Osteocyte (in vitro differentiated cells): ENCODE measurements at places on chromosomes 2 and 18. TPM values are rescaled to one million over a fixed set of nuclear protein-coding genes. Genes with fewer than 3 reads are reported as not detected.

GRCh38 chr18:28175930-28176697 lies 816 bp downstream of the CDH2 start:
- H3K4me1 ChIP-seq: peaks cover 35% of the 10 kb centered on the region
- peak overlapping the region; percentile 95 for H3K4me3 ChIP-seq
- no peak for DNase-seq
- no peaks in the 10 kb centered on the region for H3K36me3 ChIP-seq
- H3K27me3 ChIP-seq: no peaks in the 10 kb centered on the region
- H3K27ac ChIP-seq: peak overlapping the region; percentile 85

DNA sequence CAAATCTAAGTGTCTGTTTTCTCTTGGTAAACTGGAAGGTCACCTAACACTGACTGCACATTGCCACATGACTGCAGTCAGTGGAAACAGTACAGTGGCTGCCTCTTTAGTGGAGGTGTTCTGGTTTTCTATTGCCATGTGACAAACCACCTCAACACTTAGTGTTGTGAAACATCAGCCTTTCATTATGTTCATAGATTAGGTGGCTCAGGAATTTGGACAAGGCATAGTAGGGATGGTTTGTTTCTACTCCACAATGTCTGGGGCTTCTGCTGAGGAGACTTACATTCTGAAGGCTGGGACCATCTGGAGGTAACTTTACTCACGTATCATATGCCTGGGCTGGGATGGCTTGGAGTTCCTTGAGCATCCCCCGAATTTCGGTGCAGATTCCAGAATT lies 26.5 kb downstream of the CCDC85A start:
- no peak overlapping the region for H3K4me3 ChIP-seq
- peaks cover 1% of the 10 kb centered on the region for H3K4me1 ChIP-seq
- H3K36me3 ChIP-seq: no peaks in the 10 kb centered on the region
- no peak for DNase-seq
- no peak overlapping the region for H3K27ac ChIP-seq
- H3K27me3 ChIP-seq: no peaks in the 10 kb centered on the region

GRCh38 chr2:54668711-54669110 lies 54.8 kb upstream of the EML6 start:
- H3K27me3 ChIP-seq: no peaks in the 10 kb centered on the region
- peaks cover 39% of the 10 kb centered on the region for H3K4me1 ChIP-seq
- H3K27ac ChIP-seq: no peak overlapping the region
- H3K36me3 ChIP-seq: peaks cover 59% of the 10 kb centered on the region

DNA sequence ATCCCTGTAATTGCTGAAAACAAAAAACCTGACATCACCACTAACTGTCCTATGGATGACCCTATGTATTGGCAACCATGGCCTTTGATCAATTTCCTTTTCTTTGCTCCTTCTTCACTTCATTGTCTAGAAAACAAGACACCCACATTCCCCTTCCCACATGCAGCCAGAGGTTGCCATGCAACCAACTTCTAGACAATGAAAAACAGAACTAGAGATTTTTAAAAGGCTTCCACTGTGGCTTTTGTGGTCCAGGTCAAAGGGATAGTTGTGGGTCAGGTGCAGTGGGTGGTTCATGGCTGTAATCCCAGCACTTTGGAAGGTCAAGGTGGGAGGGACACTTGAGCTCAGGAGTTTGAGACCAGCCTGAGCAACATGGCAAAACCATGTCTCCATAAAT lies 139.3 kb upstream of the DOK6 start:
- no peak overlapping the region for H3K27ac ChIP-seq
- no peak for DNase-seq
- H3K27me3 ChIP-seq: no peaks in the 10 kb centered on the region
- H3K36me3 ChIP-seq: no peaks in the 10 kb centered on the region
- H3K4me1 ChIP-seq: no peaks in the 10 kb centered on the region

ZNF532 gene
- 92.7 and 97.8 TPM in 2 replicates for total RNA-seq

DNA sequence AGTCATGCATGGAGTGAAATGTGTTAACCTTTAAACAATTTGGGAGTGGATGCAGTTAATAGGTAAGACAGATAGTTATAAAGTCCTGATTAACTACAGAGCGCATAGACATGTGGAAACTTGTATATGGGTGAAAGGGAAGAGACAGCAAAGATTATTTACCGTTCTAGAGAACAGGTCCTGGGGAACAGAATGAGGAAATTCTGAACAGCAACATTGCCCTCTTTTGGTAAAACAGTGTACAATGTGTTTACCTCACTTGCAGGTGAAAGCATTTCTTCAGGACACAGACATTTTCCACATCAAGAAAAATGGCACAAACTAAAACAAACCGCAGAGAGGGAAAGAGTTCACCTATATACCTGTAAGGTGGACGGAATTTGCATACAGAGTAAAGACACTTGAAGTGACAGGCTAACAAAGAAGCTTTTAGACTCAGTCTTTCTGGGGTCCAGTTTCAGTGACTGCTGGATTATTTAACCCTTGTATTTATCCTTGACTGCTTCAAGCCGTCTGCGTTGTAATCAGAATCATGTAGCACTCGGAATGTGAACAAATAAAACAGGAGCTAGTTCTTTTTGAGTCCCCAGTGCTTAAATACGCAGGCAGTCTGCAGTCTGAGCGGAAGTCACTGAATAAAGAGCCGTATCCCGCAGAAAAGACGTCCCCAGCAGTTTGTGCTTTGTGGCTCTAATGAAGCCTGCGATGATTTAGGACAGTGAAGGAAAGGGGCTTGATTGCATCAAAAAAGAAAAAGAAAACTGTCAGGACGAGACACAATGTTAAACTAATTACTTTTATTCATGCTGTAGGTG lies 364.8 kb upstream of the GALNT5 start:
- H3K36me3 ChIP-seq: no peaks in the 10 kb centered on the region
- no peak for DNase-seq
- peaks cover 11% of the 10 kb centered on the region for H3K4me1 ChIP-seq
- no peak overlapping the region for H3K27ac ChIP-seq

GRCh38 chr18:56199580-56200330 lies 438.6 kb downstream of the TXNL1 start:
- no peak overlapping the region for H3K4me3 ChIP-seq
- peaks cover 40% of the 10 kb centered on the region for H3K4me1 ChIP-seq
- H3K36me3 ChIP-seq: no peaks in the 10 kb centered on the region
- H3K27ac ChIP-seq: peak overlapping the region; percentile 78

GRCh38 chr18:864872-865273 lies 39.8 kb upstream of the ADCYAP1 start:
- no peak overlapping the region for H3K4me3 ChIP-seq
- no peaks in the 10 kb centered on the region for H3K36me3 ChIP-seq
- peaks cover 2% of the 10 kb centered on the region for H3K4me1 ChIP-seq
- DNase-seq: no peak
- H3K27ac ChIP-seq: no peak overlapping the region

DNA sequence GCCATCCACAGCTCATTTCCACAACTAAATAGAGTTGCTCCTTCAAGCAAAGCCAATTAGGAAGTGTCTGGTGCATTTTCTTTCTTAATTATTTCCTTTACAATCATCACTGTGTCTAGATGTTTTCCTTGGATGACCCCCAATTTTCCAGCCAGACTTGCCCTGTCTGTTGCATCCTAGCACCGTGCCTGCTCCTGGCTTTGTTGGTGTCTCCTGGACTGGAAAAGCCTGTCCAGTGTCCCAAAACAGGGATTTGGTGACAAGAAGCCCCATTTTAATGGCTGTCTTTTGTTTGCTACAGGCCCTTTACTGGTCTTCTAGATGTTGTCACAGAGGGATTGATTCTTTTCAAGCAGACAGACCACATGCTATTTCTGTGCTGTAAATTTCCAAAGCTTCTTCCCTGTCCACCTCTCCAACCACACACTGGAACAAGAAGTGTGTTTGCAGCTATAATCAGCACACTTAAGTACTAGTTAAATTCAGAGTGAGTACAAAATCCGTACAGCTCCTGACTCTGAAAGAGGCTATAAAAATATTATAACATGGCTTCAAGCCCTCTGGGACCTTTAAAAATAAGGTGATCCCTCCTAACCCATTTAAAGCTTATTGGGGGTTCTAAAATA lies 38.4 kb downstream of the RNF144A start:
- H3K36me3 ChIP-seq: no peaks in the 10 kb centered on the region
- H3K4me1 ChIP-seq: peaks cover 50% of the 10 kb centered on the region
- no peak overlapping the region for H3K4me3 ChIP-seq

DNA sequence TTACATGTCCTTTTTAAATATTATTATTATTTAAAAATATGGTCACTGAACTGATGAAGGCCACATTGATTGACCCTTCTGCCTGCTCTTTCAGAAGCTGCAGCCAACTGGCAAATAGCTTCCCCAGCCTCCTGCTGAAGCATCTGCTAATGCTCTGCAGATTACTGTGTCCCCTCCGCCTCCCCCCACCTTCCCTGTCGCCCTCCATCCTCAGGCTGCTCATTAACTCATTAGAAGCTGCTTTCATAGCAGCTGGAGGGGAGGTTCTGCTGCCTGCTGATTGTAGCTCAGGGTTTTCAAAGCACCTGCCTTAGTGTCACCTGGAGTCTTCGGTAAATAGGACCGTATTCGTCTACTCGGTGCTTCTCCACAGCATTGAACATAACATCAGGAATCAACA lies 24.8 kb upstream of the LMAN1 start:
- H3K4me1 ChIP-seq: peaks cover 11% of the 10 kb centered on the region
- H3K27ac ChIP-seq: no peak overlapping the region
- no peaks in the 10 kb centered on the region for H3K27me3 ChIP-seq
- H3K4me3 ChIP-seq: no peak overlapping the region
- H3K36me3 ChIP-seq: no peaks in the 10 kb centered on the region

- no peaks in the 10 kb centered on the region for H3K4me1 ChIP-seq
- no peaks in the 10 kb centered on the region for H3K27me3 ChIP-seq
- DNase-seq: no peak
These were observed 310.5 kb downstream of the SATB2 start for GRCh38 chr2:199147216-199147615.

GRCh38 chr2:24570225-24570624 lies 79.2 kb downstream of the NCOA1 start:
- no peak for DNase-seq
- H3K27me3 ChIP-seq: no peaks in the 10 kb centered on the region
- H3K27ac ChIP-seq: no peak overlapping the region
- H3K4me3 ChIP-seq: no peak overlapping the region
- no peaks in the 10 kb centered on the region for H3K4me1 ChIP-seq

DNA sequence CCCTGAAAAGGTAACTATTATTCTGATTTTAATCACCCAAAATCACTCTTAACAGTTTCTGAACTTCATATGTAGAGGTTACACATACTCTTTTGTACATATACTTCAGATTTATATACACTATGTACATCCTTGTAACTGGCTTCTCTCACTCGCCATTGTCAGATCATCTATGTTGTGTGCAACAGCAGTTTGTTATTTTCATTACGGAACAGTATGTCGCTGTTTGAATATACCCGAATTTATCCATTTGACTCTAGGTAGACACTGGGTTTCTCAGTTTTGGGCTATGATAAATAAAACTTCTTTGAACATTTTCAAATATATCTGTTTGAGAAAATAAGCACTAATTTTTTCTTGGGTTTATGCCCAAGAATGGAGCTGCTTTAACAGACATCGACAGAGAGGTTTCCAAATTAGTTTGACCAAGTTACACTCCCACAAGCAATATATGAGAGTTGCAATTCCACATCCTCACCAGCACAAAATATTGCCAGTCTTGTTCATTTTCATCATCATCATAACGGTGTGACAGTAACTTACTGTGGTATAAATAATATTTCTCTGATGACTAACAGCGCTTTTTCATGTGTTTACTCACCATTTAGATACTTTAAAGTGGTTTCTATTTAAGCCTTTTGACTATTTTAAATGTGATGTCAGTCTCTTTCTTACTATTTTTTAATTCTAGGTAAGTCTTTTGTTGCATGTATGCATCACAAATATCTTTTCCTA lies 80.9 kb downstream of the SMC6 start:
- DNase-seq: no peak
- no peak overlapping the region for H3K27ac ChIP-seq
- no peaks in the 10 kb centered on the region for H3K27me3 ChIP-seq
- H3K36me3 ChIP-seq: peaks cover 32% of the 10 kb centered on the region

DNA sequence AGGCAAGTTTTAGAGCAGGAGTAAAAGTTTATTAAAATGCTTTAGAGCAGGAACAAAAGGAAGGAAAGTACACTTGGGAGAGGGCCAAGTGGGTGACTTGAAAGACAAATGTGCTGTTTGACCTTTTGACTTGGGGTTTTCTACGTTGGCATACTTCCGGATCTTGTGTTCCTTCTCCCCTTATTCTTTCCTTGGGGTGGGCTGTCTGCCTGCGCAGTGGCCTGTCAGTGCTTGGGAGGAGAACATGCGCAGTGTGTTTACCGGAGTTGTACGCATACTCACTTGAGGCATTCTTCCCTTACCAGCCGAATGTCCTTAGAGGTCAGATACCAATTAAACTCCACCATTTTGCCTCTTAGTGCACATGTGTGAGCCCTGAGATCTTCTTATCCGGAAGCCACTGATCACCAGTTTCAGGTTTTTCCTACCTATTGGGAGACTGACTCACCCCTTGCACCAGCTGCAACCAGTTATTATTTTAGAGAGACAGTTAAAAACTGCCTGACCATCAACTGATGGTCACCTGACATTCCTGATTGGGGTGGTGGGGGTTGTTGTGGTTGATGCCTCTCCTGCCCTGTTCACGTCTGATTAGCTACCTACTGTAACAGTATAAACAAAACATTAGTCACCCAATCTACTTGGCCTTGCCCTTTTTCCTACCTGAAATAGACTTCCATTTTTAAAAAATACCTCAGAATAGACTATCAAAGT lies 67.5 kb downstream of the NYAP2 start:
- no peaks in the 10 kb centered on the region for H3K36me3 ChIP-seq
- no peaks in the 10 kb centered on the region for H3K27me3 ChIP-seq
- H3K4me1 ChIP-seq: peaks cover 5% of the 10 kb centered on the region
- no peak overlapping the region for H3K27ac ChIP-seq

GRCh38 chr2:69217333-69218080 lies 169.5 kb downstream of the GFPT1 start:
- H3K27ac ChIP-seq: peak overlapping the region; percentile 19
- H3K36me3 ChIP-seq: peaks cover 29% of the 10 kb centered on the region
- no peak for DNase-seq
- no peak overlapping the region for H3K4me3 ChIP-seq
- H3K27me3 ChIP-seq: no peaks in the 10 kb centered on the region
- H3K4me1 ChIP-seq: peaks cover 42% of the 10 kb centered on the region

GRCh38 chr2:125979886-125980285 lies 676.1 kb upstream of the GYPC start:
- no peak overlapping the region for H3K4me3 ChIP-seq
- no peaks in the 10 kb centered on the region for H3K36me3 ChIP-seq
- no peaks in the 10 kb centered on the region for H3K4me1 ChIP-seq

KRTCAP3 gene
- total RNA-seq: 2.3 and 3.2 TPM in 2 replicates

GRCh38 chr2:238668426-238668825 lies 179.5 kb upstream of the TWIST2 start:
- H3K4me1 ChIP-seq: no peaks in the 10 kb centered on the region
- no peak overlapping the region for H3K4me3 ChIP-seq
- peaks cover 9% of the 10 kb centered on the region for H3K27me3 ChIP-seq
- no peaks in the 10 kb centered on the region for H3K36me3 ChIP-seq
- peak; percentile 19 for DNase-seq

- H3K4me1 ChIP-seq: peaks cover 26% of the 10 kb centered on the region
- H3K27me3 ChIP-seq: no peaks in the 10 kb centered on the region
- no peak for DNase-seq
These were observed 91.7 kb downstream of the STK39 start for GRCh38 chr2:168155680-168156079.

GRCh38 chr2:233807215-233807865 lies 29.2 kb downstream of the MROH2A start:
- no peak overlapping the region for H3K4me3 ChIP-seq
- H3K27me3 ChIP-seq: peaks cover 43% of the 10 kb centered on the region
- DNase-seq: no peak

LYG1 gene
- total RNA-seq: 1.1 and 1.8 TPM in 2 replicates

PAX8 gene
- not detected in 2 replicates for total RNA-seq

NT5DC4 gene
- not detected in 2 replicates for total RNA-seq

- DNase-seq: no peak
- H3K27me3 ChIP-seq: no peaks in the 10 kb centered on the region
- H3K27ac ChIP-seq: no peak overlapping the region
These were observed 372.0 kb downstream of the GALNT13 start for GRCh38 chr2:154243685-154244084.
